ENCODE measurements at places on chromosomes 7 and 10.

- no peak for DNase-seq
Measured at GRCh38 chr10:119414081-119414611, 128.4 kb downstream of the RGS10 start.

GRCh38 chr7:29866490-29866930 is 60.2 kb downstream of the WIPF3 start:
- DNase-seq = no peak

GRCh38 chr7:83613232-83613631 is 35.7 kb downstream of the SEMA3E start:
- DNase-seq = no peak

- no peak for DNase-seq
Measured at GRCh38 chr7:132390705-132391104, 185.6 kb downstream of the PLXNA4 start.

DNA sequence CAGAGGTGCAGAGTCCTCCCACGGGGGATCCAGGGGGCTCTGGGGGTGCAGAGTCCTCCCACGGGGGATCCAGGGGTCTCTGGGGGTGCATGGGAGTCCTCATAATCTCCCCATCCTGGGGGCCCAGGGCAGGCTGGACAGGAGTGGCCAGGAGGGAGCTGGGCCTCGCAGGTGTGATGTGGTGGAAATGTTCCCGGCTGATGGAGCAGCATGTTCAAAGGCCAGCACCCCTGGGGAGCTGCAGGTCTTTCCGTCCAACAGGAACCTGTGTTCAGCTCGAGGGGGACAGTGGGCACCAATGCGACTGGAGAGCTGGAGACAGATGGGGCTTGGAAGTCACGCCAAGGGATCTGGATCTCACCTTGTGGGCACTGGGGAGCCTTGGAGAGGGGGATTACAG is 38.5 kb upstream of the PSMG3 start:
- DNase-seq = no peak

GRCh38 chr7:158680754-158681153 is 23.9 kb downstream of the NCAPG2 start:
- DNase-seq = no peak

DNA sequence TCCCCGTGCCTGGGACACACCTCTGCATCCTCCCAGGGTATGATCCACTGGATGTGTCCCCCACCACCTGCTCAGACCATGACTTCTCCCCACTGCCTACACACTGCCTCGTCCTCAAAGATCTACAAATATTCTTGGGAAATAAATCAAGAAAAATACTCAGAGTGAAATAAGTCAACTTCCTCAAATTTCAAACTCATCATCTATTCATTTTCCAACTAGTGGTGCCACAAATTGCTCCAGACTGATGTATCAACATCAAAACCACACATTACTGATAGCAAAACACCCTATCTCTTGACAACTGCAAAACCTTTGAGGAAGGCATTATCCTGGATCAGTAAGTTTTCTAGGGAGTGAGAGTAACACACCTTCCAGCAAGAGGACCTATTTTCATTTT is 87.7 kb downstream of the GRB10 start:
- no peak for DNase-seq

DNA sequence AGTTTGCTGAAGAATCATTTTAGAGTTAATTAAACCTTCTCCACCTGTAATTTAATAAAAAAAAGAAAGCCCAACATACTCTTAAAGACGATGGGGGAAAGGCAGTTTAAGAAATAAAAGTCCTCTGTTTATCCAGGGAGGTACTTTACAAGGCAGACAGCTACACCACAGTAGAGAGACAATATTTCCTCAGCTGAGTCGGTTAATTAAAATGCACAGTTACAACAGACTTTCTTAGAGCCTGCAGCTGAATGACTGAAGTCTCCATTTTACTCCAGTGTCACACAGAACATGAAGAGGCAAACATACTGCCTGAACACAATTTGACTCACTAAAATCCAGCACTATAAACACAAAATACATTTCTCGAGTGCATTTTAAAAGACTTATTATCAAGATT is 15.1 kb downstream of the LRRTM3 start:
- no peak for DNase-seq

DNA sequence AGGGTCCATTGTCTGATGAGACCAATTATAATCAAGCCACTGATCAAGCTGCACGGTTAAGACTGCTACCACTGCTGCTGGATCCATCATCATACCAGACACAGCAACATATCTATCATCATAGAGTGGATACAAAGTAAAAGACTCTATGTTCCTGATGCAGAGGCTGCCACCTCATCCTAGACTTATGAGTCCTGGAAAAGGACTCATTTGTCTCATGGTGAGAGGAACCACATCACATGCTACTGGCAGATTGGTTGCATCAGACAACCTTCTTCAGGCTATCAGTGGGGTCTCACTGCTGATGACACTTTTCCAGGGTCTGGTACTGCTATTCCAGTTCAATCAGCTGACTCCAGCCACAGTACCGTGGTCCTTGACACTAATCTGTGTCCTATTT is 79.0 kb downstream of the ABI1 start:
- DNase-seq = peak; percentile 41

GRCh38 chr10:2744547-2745200 is 322.7 kb upstream of the PFKP start:
- DNase-seq = no peak

GRCh38 chr7:148192491-148192890 is 398.1 kb upstream of the C7orf33 start:
- DNase-seq = no peak

DNA sequence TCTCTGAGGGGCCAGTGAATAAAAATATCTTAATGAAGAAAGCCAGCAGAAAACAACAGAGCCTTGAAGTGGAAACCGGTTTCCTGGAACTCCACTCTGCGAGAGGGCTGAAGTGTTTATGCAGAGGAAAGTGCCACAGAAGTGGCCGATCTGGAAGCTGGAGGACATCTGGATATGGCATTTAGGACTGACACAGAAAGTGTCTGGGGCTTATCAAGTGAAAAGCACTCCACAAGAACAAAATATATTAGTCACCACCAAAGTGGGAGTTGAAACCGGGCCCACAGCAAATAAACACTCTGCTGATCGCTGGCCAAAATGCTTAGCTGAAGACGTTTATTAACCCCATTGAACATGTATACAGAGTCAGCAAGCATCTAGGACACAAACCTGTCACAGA is 7.8 kb downstream of the NOD1 start:
- no peak for DNase-seq

DNA sequence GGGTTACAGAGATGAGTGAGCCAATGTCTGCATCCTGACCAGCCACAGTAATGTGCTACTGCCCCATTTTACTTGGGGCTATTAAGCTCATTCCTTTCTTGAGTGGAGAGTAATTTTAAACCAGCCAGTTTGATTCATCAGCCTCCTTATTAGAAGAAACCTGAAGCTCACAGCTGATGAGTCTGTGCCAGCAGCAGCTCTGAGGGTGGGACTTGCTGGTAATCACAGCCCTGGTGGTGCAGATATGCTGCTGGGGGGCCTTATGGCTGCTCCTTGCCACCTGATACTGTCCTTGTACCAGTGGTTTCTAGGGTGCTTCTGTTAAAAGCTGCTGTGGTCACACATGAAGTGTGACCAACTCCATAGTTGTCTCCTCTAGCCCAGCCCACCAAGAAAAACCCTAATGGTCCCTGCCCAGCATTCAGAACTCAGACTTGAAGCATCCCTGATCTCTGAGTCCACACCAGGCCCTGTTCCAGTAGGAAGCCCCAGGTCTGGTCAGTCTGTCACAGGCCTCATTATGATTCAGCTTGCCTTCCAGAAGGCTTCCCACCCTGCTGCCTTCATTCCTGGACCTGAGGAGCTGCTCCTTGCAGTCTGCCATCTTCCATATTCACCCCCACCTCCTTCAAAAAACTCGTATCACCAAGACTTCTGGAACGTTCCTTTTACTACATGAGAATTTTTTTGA is 28.9 kb upstream of the RBM20 start:
- DNase-seq = no peak

DNA sequence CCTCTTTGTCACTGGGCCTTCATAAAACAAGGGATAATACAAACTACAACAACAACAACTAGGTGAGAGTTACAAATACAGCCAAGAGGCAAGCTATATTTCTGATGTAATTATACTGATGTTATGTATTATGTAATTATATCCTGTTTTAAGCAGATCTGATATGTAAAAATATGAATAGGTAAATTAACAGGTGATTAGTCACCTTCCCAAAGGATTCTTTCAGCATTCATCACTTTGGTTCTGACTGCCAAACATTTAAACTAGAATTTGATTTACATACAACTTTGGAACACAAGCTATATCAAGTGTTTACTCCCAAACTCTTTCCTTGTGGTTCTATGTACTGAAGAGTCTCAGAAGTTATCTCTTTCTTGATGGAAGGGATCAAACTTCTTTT is 53.7 kb downstream of the BEND7 start:
- DNase-seq = no peak

DNA sequence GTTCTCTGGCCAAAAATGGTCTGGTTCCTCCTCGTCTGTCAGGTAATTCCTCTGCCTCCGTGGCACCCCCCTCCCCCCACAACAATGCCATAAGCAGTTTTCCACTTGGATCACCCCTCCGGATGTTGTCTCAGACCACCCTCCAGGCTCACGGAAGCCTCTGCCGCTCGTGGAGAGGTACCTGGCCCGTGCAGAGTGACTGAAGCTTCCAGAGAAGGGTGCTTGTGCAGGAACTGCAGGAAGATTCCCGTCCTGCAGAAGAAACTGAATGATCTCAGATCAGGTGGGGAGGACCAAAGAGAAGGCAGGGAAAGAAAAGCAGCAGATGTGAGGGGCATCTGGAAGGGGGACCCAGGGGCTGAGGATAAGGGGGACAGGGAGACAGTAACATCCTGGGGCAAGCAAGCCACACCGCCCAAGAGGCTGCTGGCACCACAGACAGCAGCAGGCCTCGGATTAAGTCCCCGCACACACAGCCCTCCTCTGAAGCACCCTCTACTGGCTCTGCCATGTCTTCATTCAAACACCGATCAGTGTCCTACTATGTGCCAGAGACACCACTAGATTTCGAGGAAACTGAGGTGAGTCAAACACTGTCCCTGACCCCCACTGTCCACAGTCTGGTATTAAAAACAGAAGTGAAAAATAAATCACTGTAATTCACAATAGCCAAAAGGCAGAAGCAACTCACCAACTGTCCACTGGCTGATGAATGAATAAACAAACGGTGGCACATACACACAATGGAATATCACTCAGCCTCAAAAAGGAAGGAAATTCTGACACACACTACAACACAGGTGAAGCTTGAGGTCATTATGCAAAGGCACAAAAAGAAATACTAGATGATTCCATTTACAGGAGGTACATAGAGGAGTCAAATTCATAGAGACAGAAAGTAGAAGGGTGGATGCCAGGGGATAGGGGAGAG is 26.4 kb downstream of the KIAA1549 start:
- no peak for DNase-seq

DNA sequence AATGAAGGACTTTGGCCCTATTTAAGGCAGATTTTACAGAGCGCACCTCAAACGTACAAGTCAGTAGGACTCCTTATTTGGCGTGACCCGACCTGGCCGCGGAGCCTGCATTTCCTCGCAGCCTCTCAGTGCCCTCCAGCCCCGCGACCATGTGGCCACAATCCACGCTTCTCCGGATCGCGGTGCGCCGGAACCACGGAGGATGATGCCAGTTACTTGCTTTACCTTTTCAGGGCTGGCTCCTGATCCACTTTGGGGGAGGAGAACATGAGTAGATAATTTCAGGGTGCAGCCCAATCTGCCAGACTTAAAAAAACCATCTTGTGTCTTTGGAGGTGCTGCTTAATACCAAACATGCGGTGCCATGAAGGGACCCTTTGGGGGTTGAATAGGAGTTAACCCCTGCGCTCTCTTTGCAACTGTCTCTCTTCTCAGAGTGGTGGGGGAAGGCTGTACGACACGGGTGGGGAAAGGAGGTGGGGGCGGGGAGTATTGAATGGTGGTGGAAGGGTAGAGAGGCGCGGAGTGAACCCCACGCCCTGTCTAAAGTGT is 1.5 kb downstream of the FRAT1 start:
- no peak for DNase-seq

DNA sequence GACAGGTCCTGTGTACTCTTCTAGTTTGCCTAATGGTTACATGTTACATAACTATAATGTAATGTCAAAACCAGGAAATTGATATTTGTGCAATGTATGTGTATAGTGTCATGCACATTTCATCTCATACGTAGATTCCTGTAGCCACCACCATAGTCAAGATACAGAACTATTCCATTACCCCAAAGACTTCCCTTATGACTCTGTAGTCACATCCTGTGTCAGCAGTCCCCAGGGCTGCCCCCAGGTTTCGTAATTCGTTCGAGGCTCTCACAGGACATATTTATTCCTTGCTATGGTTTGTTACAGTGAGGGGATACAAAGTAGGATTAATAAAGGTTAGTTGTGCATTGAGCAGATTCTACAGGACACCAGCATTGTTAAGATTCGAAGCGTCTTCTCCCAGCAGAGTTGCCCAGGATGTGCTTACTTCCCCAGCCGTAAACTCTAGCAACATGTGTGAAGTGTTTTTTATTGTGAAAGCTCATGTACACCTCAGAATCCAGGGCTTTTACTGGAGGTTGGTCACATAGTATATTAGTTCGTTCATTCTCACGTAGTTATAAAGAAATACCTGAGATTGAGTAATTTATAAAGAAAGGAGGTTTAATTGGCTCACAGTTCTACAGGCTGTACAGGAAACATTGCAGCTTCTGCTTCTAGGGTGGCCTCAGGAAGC is 18.6 kb downstream of the RABGEF1 start:
- DNase-seq = no peak

- DNase-seq = no peak
Measured at GRCh38 chr10:28738200-28738599, 60.9 kb downstream of the BAMBI start.

GRCh38 chr7:96127746-96128145 is 194.2 kb downstream of the SLC25A13 start:
- no peak for DNase-seq

GRCh38 chr7:36979810-36980248 is 255.5 kb upstream of the AOAH start:
- DNase-seq = no peak

DNA sequence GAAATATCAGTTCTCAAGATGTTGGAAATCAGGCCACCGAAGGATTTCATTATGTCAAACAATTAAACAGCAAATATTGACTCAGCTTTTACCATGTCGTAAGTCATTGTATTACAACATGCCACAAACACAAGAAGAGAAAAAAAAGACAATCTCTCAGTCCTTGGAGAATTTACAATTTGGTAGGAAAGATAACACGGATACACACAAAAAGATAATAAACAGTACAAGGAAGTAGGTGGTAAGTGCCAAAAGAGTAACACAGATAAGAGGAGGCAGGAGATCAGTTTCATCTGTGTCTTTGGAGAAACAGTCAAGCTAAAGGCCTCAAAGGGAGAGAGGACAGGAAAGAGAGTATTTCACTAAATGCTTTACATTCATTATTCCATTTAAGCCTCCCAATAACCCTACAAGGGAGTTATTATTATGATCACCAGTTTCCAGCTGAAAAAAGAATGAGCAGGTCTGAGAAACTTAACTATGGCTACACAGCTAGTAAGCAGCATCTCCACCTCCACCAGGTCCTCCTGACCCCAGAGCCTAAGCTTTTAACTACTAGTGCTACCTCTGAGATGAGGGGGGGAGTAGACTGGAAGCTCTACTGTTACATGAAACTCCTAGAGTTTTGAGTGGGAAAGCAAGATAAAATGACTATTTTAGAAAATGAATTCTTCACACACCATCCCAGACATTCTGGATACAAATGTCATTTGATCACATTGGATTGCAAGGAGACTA is 13.9 kb upstream of the DNAJC1 start:
- DNase-seq = no peak

- DNase-seq = no peak
Measured at GRCh38 chr10:113539789-113540188, 13.1 kb upstream of the HABP2 start.
